ENCODE measurements at places on chromosomes 5 and 9.

DNA sequence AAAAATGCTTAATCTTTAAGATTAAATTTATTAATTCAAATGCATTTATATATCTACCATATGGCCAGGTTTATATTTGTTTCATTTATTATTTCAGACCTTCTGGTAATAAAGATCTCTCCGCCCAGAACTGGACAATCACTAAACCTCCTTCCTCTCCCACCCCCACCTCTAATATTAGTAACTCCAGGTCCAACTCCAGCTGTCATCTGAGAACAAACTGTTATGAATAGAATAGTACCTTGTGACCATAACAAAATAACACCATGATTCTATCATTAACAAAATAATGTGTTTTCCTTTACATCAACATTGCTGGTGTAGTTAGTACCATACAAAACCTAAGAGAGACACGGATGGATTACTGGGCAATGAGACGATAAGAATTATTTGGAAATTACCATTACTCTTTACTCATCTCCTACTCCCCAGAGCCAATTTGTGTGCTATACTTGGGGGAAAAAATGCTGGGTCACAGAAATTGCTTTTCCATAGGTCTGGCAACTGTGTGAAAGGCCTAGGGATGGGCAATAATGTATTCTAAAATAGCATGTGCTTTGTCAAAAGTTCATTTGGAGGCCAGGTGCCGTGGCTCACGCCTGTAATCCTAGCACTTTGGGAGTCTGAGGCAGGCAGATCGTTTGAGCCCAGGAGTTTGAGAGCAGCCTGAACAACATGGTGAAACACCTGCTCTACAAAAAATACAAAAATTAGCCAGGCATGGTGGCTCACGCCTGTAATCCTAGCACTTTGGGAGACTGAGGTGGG is 186.1 kb downstream of the ENC1 start:
- H3K36me3 ChIP-seq = no peaks in the 10 kb centered on the region
- peaks cover 9% of the 10 kb centered on the region for H3K4me1 ChIP-seq
- no peak overlapping the region for H3K4me3 ChIP-seq
- no peak overlapping the region for H3K27ac ChIP-seq
- no peak for DNase-seq
- no peaks in the 10 kb centered on the region for H3K27me3 ChIP-seq

GRCh38 chr5:80181618-80182211 is 74.1 kb downstream of the SERINC5 start:
- no peak for DNase-seq
- H3K27ac ChIP-seq = no peak overlapping the region

GRCh38 chr5:94268226-94268625 is 350.2 kb downstream of the KIAA0825 start:
- H3K4me3 ChIP-seq = no peak overlapping the region
- H3K4me1 ChIP-seq = no peaks in the 10 kb centered on the region
- no peaks in the 10 kb centered on the region for H3K36me3 ChIP-seq
- H3K27ac ChIP-seq = no peak overlapping the region

- peak overlapping the region; percentile 21 for H3K27ac ChIP-seq
- no peak for DNase-seq
- peaks cover 12% of the 10 kb centered on the region for H3K36me3 ChIP-seq
- H3K27me3 ChIP-seq = no peaks in the 10 kb centered on the region
- H3K4me1 ChIP-seq = no peaks in the 10 kb centered on the region
- H3K4me3 ChIP-seq = no peak overlapping the region
Observed at GRCh38 chr9:123208626-123209174, 59.7 kb downstream of the STRBP start.

DNA sequence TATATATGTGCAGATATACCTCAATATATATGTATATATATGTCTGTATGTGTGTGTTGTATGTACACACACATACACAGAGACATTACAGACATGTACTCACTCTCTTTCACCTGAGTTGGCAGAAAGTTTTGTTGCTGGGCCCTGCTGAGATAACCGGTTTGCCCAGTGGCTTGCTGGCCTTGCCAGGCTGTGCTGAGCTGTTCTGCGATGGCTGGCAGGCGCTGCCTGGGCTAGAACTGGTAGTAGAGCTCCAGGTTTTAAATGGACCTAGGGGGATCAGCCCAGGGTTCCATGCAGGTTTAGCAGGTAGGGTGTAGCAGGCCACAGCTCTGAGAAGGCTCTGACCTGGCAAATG is 394.3 kb downstream of the GADD45G start:
- H3K36me3 ChIP-seq = no peaks in the 10 kb centered on the region
- no peak overlapping the region for H3K4me3 ChIP-seq
- H3K27ac ChIP-seq = no peak overlapping the region
- DNase-seq = no peak
- H3K27me3 ChIP-seq = no peaks in the 10 kb centered on the region

DNA sequence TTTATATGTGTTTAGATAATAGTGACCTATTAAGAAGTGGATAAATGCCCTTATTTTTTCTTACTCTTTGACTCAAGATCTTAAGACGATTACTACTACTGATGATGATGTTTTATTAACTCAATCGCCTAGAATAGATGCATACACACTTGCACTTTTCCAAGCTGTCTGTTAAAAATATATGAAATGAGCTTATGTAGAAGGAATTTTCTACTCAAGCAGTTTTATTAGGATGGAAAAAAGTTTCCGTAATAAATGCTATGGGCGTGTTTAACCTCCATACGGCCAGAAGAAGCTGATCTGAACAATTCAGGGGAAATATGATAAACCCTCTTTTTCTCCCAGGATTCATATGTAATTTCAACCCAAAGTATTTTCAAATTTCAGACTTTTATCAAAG is 455.7 kb upstream of the MPDZ start:
- no peaks in the 10 kb centered on the region for H3K36me3 ChIP-seq
- H3K4me3 ChIP-seq = no peak overlapping the region
- DNase-seq = no peak
- no peaks in the 10 kb centered on the region for H3K27me3 ChIP-seq

GRCh38 chr9:131477367-131477766 is 25.4 kb upstream of the POMT1 start:
- no peak overlapping the region for H3K4me3 ChIP-seq
- H3K27me3 ChIP-seq = no peaks in the 10 kb centered on the region
- no peak for DNase-seq
- peaks cover 51% of the 10 kb centered on the region for H3K36me3 ChIP-seq

GRCh38 chr9:107513464-107514100 is 24.0 kb upstream of the KLF4 start:
- peaks cover 5% of the 10 kb centered on the region for H3K4me1 ChIP-seq
- H3K4me3 ChIP-seq = no peak overlapping the region
- no peaks in the 10 kb centered on the region for H3K36me3 ChIP-seq
- peaks cover 3% of the 10 kb centered on the region for H3K27me3 ChIP-seq
- H3K27ac ChIP-seq = no peak overlapping the region

- H3K4me3 ChIP-seq = no peak overlapping the region
- no peak overlapping the region for H3K27ac ChIP-seq
- no peaks in the 10 kb centered on the region for H3K36me3 ChIP-seq
Observed at GRCh38 chr5:63049935-63050334, 471.3 kb downstream of the LRRC70 start.

DNA sequence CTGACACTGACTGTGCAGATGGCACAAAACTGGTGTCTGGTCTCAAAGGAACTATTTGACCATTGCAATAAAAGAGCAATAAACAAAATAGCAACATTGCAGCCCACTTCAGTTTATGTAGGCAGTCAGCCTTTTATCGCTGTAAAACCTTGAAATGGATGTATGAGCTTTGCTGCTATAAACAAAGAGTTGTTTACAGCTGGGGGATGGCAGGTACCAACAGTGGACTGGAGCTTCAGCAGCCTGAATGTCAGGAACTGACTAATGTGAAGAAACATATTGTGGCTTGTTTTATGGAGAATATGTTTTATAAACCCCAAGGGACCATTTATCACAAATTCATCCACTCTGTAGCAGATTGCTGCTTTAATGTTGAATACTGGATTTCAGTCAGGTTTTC is 78.0 kb downstream of the PTPRD start:
- H3K4me3 ChIP-seq = no peak overlapping the region
- H3K36me3 ChIP-seq = no peaks in the 10 kb centered on the region
- DNase-seq = no peak
- H3K4me1 ChIP-seq = no peaks in the 10 kb centered on the region
- H3K27ac ChIP-seq = no peak overlapping the region

GRCh38 chr5:173781816-173782670 is 106.1 kb upstream of the CPEB4 start:
- H3K4me3 ChIP-seq = no peak overlapping the region
- H3K27me3 ChIP-seq = no peaks in the 10 kb centered on the region
- peak; percentile 60 for DNase-seq
- no peaks in the 10 kb centered on the region for H3K36me3 ChIP-seq
- H3K27ac ChIP-seq = no peak overlapping the region

- H3K36me3 ChIP-seq = no peaks in the 10 kb centered on the region
- H3K4me1 ChIP-seq = no peaks in the 10 kb centered on the region
- no peak for DNase-seq
- no peaks in the 10 kb centered on the region for H3K27me3 ChIP-seq
- no peak overlapping the region for H3K27ac ChIP-seq
Observed at GRCh38 chr9:129471201-129472019, 149.5 kb downstream of the C9orf50 start.

GRCh38 chr9:78856144-78856543 is 559.2 kb downstream of the PSAT1 start:
- no peaks in the 10 kb centered on the region for H3K27me3 ChIP-seq
- H3K36me3 ChIP-seq = no peaks in the 10 kb centered on the region
- H3K27ac ChIP-seq = no peak overlapping the region
- DNase-seq = no peak

DNA sequence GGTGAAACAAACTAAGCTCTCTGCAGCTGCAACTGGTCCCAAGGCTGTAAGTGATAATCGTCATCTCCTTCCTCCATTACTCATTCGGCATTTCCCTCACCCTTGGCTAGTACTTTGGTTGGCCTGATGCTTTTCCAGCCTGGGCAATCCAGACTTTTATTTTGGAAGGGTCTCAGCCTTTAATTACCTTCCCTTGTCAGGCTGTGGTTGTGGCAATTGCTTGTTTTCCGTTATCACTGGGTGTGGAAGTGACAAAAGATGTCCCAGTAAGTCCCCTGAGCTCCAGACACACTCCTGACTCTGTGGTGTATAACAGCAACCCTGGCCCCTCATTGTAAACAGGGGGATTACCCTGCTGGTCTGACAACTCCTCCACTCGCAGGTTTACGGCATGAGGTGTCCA is 6.3 kb upstream of the FAF2 start:
- H3K27me3 ChIP-seq = no peaks in the 10 kb centered on the region
- no peak overlapping the region for H3K4me3 ChIP-seq
- peaks cover 8% of the 10 kb centered on the region for H3K4me1 ChIP-seq

- H3K4me3 ChIP-seq = no peak overlapping the region
- H3K36me3 ChIP-seq = no peaks in the 10 kb centered on the region
- DNase-seq = no peak
- no peaks in the 10 kb centered on the region for H3K4me1 ChIP-seq
Observed at GRCh38 chr5:51095486-51095885, 287.8 kb upstream of the ISL1 start.

DNA sequence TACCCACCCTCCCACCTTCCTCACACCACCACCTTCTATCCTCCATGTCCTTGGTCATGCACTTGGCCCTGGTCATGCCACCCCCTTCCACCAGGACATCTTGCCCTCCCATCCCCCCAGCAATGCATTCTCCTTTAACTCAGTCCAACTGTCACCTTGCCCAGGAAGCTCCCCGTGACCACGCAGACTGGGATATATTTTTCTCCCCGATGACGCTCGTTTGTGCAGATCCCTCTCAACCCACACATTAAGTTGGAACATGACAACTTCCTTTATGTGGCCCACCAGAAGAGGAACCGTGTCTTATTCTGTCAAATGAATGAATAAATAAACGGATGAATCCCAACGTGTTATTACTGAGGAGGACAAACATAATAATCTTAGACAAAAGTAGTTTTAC is 82.8 kb upstream of the TAS2R1 start:
- H3K4me3 ChIP-seq = no peak overlapping the region
- H3K4me1 ChIP-seq = peaks cover 7% of the 10 kb centered on the region
- H3K36me3 ChIP-seq = no peaks in the 10 kb centered on the region

Measured in Karpas-422 (cell line).